Memory B cell (primary cell): ENCODE measurements at places on chromosomes 4 and X.

GRCh38 chr4:168421671-168422070 lies 58.6 kb downstream of the DDX60L start:
- DNase-seq: no peak

DNA sequence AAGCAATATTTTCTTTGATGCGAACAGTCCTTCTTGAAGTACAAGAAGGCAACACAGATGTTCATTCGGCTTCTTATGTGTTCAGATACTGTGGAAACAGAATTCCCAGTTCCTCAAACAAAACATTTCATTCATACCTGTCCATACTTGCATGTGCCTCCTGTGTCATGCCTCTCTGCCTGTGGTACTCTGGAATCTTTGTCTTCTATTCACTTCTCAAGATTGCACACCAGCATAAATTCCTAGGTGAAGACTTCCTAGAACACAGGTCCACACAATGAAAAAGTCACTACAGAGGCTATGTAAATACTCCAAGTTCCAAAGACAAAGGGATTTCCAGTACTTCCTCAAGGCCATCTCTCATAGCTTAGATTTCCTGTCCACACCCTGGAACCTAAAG lies 367.2 kb downstream of the AFF2 start:
- no peak for DNase-seq

DNA sequence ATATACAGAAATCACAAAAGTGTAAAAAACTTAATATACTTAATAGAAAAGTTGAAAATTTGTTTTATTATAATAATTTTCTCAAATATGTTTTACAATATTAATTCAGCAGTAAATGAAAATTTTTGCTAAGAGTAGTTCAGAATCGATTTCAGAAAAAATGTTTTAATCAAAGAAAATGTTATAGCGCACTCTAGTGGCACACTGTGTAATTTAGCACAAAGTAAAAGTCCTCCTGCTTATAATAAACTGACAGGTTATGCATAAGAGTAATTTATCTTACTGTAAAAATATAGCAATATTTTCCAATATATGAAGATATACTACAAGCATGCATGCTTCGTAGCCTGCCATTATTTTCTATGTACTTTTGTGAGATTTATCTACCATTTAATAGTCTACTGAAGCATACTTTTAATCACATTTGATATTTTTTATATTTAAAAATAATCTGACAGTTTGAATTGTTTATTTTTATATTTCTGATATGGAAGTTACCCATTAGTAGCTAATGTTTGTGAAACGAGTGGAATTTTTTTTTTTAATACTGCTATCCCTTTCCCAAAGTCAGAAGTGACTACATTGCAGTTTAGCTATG lies 217.9 kb upstream of the KLHL4 start:
- no peak for DNase-seq

- no peak for DNase-seq
These were observed 111.5 kb downstream of the KLF8 start for GRCh38 chrX:56343664-56344063.

DNA sequence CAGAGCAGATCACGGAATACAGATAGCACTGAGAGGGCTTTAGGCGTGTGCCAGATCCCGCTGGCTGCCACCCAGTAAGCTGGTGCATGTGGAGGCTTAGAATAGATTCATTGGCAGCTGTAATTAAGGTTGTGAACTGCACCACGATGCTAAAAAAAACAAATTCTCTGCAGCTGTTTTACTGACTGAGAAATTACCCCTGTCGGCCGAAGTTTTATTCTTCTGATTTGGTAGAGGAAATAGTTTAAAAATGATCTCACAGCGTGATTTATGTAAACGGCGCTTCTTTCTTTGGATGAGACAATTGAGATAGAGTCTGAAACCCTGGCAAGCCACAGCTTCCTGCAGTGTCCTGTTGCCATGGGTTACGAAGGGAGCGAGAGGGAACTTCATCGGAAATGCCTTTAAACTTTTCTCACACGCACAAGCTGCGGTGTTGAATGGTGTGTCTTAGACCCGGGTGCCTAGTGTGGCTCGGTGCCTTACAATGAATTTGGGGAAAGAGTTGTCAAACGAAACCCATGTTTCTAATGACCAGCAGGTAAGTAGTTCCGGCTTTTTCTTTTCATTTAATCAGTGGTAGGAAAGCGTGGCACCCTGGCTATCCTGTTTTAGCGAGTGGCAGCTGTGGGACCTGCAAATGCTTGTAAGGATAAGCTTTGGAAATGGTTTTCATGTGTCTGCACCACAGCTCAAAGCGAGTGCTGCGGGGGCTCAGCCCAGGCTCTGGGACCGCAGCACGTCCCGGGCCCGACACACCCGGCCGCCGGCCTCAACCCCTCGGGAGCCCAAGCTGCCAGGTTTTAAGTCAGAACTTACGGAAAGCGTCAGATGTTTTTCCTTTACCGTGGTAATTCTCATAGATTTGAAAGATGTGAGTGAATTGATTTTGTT lies 71.7 kb upstream of the HGFAC start:
- DNase-seq: no peak

DNA sequence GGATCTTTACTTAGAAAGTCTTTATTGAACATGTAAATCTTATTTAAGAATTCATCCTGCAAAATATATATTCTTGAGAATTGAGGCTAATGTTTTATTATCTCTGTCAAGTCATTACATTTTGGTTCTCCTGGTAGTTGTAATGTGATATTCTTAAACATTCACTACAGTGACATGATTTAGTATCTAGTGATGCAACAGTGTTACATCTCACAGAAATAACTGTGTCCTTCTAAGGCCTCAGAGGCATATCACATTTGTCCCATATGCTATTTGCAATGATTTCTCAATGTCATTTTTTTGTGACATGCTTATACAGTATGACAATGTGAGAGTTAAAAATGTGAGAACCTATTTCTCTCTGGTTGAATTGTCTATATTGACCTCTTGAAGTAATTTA lies 34.1 kb downstream of the PRRG1 start:
- no peak for DNase-seq

DNA sequence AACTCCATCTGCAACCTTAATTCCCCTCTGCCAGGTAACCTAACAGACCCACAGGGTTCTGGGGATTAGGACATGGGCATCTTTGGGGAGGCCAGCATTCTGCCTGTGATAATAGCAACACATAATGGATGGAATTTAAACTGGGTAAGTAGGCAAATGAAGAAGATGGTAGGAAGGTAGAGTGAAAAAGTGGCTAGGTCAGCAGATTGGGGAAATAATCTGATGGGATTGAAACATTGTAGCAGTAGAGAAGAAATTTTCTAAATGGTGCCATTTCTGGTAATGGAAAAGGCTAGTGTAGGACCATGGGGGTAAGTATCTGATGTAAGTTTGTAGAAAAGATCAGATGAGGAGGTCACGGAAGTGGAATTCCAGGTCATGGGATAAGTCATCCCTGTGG lies 3.0 kb upstream of the CT47C1 start:
- DNase-seq: no peak

DNA sequence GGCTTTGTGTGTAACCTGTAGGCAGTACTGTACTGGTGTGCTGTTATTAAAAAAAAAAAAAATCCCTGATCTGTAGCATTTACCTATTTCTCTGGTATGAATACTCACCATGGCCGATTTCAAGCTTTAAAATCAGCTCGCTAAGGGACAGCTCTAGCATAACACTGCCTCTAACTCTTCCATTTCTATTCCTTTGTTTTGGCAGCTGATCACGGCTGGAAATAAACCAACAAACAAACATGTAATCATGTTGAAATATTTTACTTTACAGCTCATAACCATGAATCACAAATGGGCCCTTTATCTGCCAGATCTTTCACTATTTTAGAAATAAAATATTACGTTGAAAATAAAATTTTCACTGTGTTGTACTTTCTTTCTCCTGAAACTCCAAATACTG lies 60.5 kb upstream of the IL15 start:
- no peak for DNase-seq
